WTC11 (cell line): ENCODE measurements at places on chromosomes 2 and 18.

GRCh38 chr18:68417166-68417799, 297.6 kb downstream of the TMX3 start:
- DNase-seq = no peak

DNA sequence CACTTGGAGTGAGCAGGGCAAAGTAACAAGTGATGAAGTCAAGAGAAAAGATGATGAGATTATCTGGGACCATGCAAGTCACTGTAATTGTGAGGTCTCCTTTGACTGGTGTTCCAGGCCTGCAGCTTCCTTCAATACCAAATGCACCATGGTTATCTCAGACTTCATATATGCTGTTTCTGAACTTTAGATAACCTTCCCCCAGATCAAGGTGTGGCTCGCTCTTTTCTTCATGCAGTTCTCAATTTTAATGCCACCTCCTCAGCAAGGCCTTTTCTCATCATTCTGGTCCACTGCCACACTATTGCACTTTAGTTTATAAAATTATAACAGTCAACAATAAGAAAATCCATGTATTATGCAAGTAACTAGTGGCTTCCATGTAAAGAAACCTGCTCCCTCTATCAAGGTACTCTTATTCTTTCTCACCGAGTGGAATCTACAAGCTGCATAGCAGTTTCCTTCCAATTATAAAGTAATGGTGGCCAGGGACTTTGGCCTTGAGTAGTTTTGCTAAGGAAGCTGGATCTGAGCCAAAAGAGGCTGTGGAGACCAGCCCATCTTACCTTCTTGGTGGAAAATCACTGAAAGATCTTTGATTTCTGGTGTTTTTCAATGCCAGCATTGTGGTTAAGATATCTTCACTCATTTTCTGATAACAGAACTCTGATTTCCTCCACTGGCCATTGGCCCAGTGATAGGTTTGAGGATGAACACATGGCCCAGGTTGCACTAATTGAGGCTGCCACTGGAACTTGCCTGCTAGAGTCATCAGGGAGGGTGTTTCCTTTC, 113.6 kb downstream of the KCNE4 start:
- no peak for DNase-seq

DNA sequence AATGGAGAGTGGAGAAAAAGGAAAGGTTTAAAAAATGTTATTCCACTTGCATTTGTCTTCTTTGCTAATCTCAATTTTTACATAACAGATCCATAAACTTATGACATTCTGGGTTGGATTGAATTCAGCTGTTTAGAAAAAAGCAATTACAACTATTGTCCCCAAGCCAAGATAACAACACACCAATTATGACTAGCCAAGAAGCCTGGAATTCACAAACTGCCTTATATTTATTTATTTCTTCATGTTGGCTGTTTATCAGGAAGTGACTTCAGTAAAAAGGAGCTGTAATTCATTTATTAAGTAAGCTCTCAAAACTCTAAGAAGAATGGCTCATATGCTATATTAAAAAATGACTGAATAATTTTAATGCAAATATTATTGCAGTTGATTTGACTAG, 137.4 kb downstream of the CALCRL start:
- DNase-seq = no peak

DNA sequence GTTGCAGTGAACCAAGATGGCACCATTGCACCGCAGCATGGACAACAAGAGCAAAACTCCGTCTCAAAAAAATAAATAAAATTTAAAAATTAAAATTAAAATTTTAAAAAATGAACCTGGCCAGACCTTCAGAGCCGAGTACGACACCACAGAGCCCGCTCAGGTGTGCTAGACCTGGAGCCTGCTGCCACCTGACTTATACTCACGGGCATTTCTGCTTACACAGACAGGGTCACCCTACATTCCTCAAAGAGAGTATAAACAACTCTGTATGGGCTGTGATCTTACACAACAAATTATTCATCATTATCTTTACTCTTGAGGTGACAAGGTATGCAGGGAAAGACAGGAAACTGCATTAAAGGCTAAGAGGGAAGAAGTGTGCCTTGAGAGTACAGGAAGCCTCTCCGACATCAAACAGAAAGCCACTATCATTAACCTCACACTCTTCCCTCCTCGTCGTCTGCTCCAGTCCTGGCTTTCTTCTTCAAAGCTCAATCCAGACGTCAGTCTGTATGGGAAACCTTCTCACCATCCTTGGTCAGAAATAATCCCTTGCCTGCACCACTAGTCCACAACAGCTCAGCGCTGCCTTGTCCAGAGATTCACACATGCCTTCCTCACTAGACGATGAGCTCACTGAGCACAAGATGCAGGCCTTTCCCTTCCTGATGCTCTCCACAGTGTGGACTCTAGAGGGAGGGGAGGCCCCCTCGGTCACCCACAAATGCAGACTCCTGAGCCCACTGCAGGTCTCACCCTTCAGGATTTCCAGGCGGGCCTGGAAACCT, 56.2 kb downstream of the UXS1 start:
- no peak for DNase-seq

DNA sequence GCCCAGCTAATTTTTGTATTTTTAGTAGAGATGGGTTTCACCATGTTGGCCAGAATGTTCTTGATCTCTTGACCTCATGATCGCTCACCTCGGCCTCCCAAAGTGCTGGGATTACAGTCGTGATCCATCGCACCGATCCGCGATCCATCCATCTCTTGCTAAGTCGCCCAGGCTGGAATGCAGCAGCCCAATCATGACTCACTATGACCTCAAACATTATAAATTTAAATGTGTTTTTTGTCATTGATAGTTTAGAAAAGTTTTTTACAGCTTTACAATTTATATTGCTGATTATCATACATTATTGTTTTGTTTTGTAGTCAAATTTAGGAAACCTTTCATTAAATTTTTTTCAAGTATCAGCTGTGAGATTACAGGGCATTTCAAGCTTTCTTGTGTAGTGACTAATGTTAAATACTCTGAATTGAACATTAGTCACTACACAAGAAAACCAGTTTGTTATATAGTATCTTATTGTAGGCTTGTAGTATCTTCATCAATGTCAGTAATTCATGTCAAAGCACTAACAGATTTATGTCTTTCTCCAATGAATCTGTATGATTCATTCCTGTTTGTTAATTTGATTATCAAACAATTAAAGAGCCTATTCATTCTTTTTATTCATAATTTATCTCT, 37.5 kb downstream of the NR4A2 start:
- DNase-seq = no peak

DNA sequence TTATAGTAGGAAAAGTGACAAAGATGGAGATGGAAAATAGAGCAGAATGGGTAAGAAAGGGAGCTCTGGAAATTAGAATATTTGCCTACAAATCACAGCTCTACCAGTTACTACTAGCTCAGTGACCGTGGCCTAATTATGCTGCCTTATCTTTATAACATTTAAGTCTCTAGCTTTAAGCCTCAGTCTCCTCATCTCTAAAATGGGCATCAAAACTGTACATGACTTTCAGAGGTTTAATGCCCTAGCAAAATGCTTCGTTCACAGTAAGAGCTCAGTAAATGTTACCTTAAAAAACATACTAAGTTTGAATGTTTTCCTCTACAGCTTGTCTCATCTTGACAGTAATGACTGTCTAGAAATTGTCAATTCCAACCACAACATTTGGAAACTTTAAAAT, 8.3 kb upstream of the PTPRM start:
- DNase-seq = no peak

DNA sequence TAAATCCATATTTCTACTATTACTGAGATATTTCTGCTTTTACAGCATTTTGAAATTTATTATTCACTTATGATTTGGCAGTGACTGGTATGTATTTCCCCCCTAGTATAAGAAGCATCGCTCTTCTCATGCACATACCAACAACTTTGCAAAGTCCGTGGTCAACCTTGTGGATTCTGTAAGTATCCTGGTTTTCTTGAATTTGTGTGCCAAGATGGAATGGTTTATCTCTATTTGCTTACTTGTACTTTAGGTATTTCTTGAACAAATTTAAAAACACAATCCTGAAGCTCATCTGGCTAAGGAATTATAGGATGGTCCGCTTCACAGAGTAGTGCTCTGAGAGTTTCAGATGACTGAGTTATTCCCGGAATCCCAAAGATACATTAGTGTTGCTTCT, 85.0 kb upstream of the FAM237A start:
- DNase-seq = no peak

- DNase-seq = no peak
Observed at GRCh38 chr2:17934721-17935120, 56.3 kb downstream of the KCNS3 start.

- DNase-seq = no peak
Observed at GRCh38 chr2:85490861-85491755, 47.9 kb upstream of the MAT2A start.

- DNase-seq = no peak
Observed at GRCh38 chr2:70472221-70472890, 81.3 kb downstream of the TGFA start.

- peak; percentile 45 for DNase-seq
Observed at GRCh38 chr18:48875942-48876511, 74.7 kb downstream of the SMAD7 start.

DNA sequence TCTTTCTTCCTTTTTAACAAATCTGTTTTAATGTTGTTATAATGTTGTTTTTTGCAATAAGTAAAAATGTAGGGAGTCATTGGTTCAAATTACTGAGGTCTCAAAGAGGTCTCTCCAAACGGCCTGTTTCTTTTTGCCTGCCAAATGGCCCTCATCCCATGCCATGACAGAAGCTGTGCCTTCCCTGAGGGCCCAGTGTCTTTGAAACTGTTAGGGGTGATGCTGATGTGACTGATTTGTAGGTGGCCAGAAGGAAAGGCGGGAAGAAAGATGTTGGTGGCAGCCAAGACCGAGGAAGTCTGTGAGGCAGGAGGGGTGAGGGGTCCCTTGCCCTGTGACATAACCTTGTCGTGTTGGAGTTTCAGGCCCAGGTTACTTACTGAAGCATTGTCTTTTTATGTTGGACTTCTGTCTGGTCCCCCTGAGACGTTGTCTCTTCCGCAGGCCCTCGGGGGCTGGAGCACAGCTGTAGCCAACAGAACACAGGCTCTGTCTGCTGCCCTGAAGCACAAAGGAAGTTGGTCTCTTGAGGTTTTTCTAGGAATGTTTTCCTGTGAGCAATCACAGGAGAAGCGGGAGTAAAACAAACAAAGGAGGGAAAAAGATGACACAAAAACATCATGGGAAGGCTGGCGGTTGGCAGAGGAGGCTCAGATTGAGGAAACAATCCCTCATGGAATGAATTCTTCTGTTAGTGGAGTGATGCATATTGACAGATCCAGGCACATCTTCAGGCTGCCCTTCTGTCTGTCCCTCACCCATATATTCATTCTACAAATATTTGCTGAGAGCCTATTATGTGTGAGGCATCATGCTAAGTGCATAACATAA, 4.9 kb upstream of the ST3GAL5 start:
- DNase-seq = no peak

- no peak for DNase-seq
Observed at GRCh38 chr18:64037812-64038414, 68.0 kb downstream of the SERPINB8 start.

- peak; percentile 6 for DNase-seq
Observed at GRCh38 chr2:24830786-24831185, 37.6 kb downstream of the CENPO start.

GRCh38 chr2:121591199-121591598, 58.1 kb downstream of the CLASP1 start:
- no peak for DNase-seq

DNA sequence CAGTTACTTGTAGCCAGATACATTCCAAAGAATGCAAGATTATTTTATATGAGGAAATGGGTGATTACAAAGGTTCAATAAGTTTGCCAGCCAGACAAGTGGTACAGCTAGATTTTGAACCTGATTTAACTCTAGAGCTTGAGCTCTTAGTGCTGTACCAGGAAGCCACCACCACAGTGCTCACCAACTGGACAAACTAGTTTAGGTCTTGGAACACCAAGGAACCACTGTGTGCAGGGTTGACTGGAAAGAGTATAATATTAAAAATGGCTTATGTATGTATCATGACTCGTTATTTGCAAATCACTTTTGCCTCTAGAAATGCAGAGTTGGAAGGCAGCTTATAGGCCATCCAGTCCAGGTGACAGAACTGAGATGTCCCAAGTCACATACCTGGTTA, 177.2 kb downstream of the TXNL1 start:
- DNase-seq = no peak

- no peak for DNase-seq
Observed at GRCh38 chr2:37793004-37793403, 121.6 kb upstream of the CDC42EP3 start.

DNA sequence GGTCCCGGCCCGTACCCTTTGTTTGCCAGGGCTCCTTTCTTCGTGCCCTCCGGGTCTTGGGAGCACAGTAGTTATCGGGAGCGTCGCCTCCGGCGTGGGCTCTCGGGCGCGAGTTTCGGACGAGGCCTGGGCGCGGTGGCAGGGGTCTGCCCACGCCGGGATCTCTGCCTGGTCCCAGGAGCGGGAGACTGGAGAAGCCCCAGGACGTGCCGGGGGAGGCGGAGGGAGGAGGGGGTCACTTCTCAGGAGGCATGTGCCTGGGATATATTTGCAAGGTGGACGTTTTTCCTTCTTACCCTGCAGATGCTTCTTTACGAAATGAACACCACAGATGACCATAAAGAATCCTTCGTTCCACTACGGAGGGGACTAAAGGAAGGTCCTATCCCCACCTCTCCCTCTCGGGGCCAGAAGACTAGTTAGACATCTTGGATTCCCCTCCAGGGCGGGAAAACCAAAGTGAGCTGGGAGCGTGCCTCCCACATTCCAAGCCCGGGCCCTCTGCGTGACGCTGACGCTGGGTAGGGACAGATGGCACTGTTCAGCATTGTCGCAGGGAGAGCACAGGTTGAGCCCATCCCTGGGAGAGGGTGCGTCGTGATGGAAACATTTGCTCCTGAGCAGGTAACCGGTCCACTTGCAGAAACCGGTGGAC, 483 bp upstream of the FHL2 start:
- DNase-seq = peak; percentile 36

- no peak for DNase-seq
Observed at GRCh38 chr2:24329700-24330099, 30.6 kb downstream of the ITSN2 start.

- peak; percentile 68 for DNase-seq
Observed at GRCh38 chr2:25297738-25298137, 44.0 kb downstream of the DNMT3A start.

GRCh38 chr18:8368512-8369217, 240.6 kb upstream of the RAB12 start:
- no peak for DNase-seq

- DNase-seq = no peak
Observed at GRCh38 chr18:12862874-12863482, 21.1 kb downstream of the PTPN2 start.

DNA sequence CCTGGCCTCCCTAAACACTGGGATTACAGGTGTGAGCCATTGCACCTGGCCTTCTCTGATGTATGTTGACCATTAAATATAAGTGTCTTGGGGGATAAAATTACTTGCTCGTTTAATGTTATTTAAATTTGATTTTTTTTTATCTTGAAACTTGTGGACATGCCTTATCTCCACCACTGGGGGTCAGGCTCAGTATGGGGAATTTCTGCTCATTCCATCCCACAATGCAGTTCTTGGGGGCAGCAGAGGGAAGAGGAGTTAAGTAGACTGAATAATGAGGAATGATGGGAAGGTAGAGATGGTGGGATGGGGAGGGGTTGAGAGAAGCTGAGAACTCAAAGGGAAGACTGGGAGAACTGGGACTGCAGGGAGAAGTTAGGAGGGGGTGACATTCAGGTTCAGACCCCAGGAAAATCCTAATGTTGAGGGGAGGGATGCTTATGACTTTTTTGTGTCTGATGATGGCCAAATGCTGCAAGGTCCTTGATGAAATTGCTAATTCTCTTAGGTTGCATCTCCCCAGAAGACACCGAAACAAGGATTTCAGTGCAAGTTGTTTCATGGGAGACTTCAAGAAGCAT, 174.2 kb downstream of the MIB1 start:
- peak; percentile 44 for DNase-seq

- no peak for DNase-seq
Observed at GRCh38 chr2:150167711-150168110, 319.8 kb downstream of the RND3 start.

GRCh38 chr2:111905990-111906735, 7.8 kb downstream of the MERTK start:
- no peak for DNase-seq
